ENCODE measurements at places on chromosomes 13 and 19.

DNA sequence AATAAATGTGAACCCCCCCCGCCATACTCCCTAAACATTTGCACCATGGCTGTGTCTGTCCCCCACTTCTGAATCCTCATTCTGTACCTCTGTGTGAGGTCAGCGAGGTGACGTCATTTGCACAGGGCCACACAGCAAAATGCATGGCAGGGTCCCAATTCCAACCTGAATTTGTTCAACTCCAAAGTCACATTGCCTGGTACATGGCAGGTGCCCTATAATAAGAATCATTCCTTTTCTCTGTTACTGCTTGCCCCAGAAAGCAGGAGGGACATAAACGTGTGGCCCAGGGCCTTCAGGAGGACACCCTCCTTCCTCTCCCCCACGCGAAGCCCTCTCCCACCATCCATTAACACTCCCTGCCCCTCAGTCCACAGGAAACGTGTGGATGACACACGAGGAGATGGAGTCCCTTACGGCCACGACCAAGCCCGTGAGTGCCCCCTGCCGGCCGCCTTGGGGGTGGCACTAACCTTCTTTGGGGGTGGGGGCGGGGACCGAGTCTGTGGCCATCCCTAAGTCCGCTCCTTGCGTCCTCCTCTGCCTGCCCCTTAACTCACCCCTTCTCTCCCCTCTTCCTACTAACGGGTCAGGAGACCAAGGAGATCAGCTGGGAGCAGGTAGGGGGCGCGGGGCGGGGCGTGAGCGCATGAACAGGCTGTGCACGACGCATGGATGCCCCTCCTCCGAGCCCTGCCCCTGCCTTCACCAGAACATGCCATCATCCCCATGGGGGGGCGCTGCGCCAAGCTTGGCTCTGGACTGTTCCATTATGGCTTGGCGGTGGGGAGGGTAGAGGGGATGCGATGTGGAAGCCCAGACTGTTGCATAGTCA is 9.4 kb downstream of the HRC start:
- peak; percentile 63 for DNase-seq

DNA sequence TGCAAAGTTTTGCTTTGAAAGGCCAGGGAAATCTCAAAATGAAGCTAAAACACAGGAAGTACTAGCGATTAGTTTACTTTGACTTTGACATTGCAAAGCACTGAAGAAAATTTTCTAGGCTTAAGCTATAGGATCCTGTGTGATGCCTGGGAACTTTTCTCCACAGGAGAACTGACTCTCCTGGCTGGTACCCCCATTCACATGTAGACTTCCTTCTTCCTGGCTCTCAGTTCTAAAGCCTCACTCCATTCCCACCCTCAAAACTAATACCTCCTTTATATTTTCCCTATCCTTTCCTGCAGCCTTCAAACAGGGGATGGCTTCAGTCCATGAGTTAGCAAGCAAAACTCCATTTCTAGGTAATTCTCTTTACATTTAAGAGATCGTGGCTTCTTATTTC is 189.5 kb downstream of the SLITRK1 start:
- DNase-seq = no peak

- DNase-seq = no peak
Measured at GRCh38 chr13:33078263-33078662, 62.0 kb downstream of the KL start.

- DNase-seq = peak; percentile 76
Measured at GRCh38 chr19:52535771-52536447, 8.4 kb downstream of the ZNF808 start.

DNA sequence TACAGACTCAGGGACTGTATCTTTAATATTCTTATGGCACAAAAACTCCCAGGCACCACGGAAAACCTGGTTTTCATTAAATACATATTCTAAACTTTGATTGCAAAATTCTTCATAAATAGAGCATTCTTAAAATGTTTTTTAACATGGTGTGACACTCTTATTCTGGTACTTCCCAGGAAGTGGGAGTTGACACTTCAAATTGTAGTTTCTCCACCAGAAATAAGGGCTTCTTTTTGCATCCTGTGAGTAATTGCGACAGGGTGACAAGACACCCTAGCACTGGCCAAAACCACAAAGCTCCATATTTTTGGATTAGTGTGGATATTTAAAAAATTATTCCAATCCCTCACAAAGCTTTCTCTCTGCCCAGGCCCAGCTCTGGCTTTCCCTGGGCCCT is 43.6 kb upstream of the MTIF3 start:
- DNase-seq = no peak

- DNase-seq = no peak
Measured at GRCh38 chr13:58666331-58666730, 1034.8 kb downstream of the PCDH17 start.

Data from central memory CD4-positive, alpha-beta T cell (primary cell).